ENCODE measurements at places on chromosomes 11 and 22. TPM values are rescaled to one million over a fixed set of nuclear protein-coding genes. Genes with fewer than 3 reads are reported as not detected.
A peak's percentile ranks its signal among the peaks of the same experiment; 100 is the strongest.

Gene TPBGL
- 0.05 TPM for total RNA-seq

GRCh38 chr22:26429458-26430286, 612 bp downstream of the ASPHD2 start:
- peaks cover 7% of the 10 kb centered on the region for H3K27me3 ChIP-seq
- peak; percentile 9 for DNase-seq
- H3K36me3 ChIP-seq, result no peaks in the 10 kb centered on the region

GRCh38 chr11:93603225-93604007, 58.1 kb upstream of the CEP295 start:
- no peak overlapping the region for H3K4me3 ChIP-seq
- no peak for DNase-seq
- H3K27ac ChIP-seq, result no peak overlapping the region

DNA sequence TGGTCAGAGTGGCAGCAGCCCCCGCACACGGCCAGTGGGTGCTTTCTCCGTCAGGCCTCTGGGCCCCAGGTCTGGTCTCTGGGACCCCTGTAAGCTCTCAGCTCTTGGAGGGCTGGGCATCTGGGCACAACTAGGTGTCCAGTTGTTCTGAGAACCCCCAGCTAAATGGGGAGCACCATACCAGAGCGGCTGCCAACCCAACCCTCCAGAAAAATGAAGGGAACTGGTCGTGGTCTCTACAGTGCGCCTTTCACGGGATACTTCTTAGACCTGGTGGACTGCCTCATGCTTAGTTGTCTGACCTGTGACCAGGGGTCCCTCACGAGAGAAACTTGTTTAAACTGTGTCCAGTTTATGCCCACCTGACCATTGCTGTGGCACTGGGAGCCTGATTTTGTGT, 104.9 kb downstream of the BCR start:
- H3K27me3 ChIP-seq, result no peaks in the 10 kb centered on the region
- H3K36me3 ChIP-seq, result peaks cover 75% of the 10 kb centered on the region
- no peak for DNase-seq
- no peak overlapping the region for H3K4me3 ChIP-seq
- no peak overlapping the region for H3K27ac ChIP-seq
- H3K4me1 ChIP-seq, result no peaks in the 10 kb centered on the region

DNA sequence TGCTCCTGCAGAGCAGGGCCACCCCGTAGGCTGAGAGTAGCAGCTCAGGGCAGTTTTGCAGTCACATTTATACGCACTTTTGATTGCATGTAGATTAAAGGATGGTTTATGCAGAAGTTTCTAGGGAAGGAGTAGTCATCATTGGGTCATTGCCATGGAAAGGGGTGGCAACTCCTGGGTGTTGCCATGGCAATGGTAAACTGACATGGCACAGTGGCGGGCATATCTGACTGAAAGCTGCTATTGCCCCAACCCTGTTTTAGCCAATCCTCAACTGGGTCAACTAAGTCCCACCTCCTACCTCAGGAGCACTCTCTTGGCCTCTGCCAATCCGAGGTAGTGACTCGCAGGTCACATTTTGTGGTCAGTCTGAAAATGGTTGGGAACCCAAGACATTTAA, 2.4 kb upstream of the ARSA start:
- H3K4me3 ChIP-seq, result no peak overlapping the region
- no peak for DNase-seq
- no peaks in the 10 kb centered on the region for H3K27me3 ChIP-seq
- no peak overlapping the region for H3K27ac ChIP-seq

- DNase-seq, result no peak
- H3K36me3 ChIP-seq, result no peaks in the 10 kb centered on the region
- peaks cover 12% of the 10 kb centered on the region for H3K4me1 ChIP-seq
- H3K27me3 ChIP-seq, result peaks cover 32% of the 10 kb centered on the region
- H3K27ac ChIP-seq, result no peak overlapping the region
- no peak overlapping the region for H3K4me3 ChIP-seq
Observed at GRCh38 chr11:117809236-117810055, 12.4 kb upstream of the DSCAML1 start.

- H3K36me3 ChIP-seq, result peaks cover 54% of the 10 kb centered on the region
- no peak overlapping the region for H3K4me3 ChIP-seq
- H3K27me3 ChIP-seq, result no peaks in the 10 kb centered on the region
Observed at GRCh38 chr11:34149274-34149673, 43.8 kb downstream of the NAT10 start.

GRCh38 chr22:35537232-35537631, 3.4 kb upstream of the RASD2 start:
- no peak overlapping the region for H3K27ac ChIP-seq
- H3K36me3 ChIP-seq, result no peaks in the 10 kb centered on the region
- H3K27me3 ChIP-seq, result peaks cover 20% of the 10 kb centered on the region
- H3K4me1 ChIP-seq, result peaks cover 11% of the 10 kb centered on the region
- H3K4me3 ChIP-seq, result no peak overlapping the region

Gene PANX2
- total RNA-seq, result 0.09 TPM

Gene CEND1
- 0.19 TPM for total RNA-seq

- H3K27ac ChIP-seq, result no peak overlapping the region
- no peaks in the 10 kb centered on the region for H3K4me1 ChIP-seq
- H3K4me3 ChIP-seq, result no peak overlapping the region
- no peaks in the 10 kb centered on the region for H3K36me3 ChIP-seq
- DNase-seq, result no peak
Observed at GRCh38 chr11:19664886-19665548, 47.6 kb upstream of the NAV2 start.

GRCh38 chr11:15905366-15906104, 450.8 kb downstream of the SOX6 start:
- DNase-seq, result no peak
- no peaks in the 10 kb centered on the region for H3K36me3 ChIP-seq
- no peak overlapping the region for H3K27ac ChIP-seq
- no peak overlapping the region for H3K4me3 ChIP-seq
- no peaks in the 10 kb centered on the region for H3K27me3 ChIP-seq

- DNase-seq, result no peak
- H3K27ac ChIP-seq, result no peak overlapping the region
- no peak overlapping the region for H3K4me3 ChIP-seq
- no peaks in the 10 kb centered on the region for H3K36me3 ChIP-seq
- no peaks in the 10 kb centered on the region for H3K27me3 ChIP-seq
Observed at GRCh38 chr11:108561535-108561991, 32.0 kb downstream of the EXPH5 start.

Gene VPREB1
- 2.5 TPM for total RNA-seq

Gene WNT11
- total RNA-seq, result 1.5 TPM

Gene KCNJ11
- total RNA-seq, result 0.42 TPM

Gene SCN4B
- 2.1 TPM for total RNA-seq

Gene CCDC82
- 15.8 TPM for total RNA-seq

DNA sequence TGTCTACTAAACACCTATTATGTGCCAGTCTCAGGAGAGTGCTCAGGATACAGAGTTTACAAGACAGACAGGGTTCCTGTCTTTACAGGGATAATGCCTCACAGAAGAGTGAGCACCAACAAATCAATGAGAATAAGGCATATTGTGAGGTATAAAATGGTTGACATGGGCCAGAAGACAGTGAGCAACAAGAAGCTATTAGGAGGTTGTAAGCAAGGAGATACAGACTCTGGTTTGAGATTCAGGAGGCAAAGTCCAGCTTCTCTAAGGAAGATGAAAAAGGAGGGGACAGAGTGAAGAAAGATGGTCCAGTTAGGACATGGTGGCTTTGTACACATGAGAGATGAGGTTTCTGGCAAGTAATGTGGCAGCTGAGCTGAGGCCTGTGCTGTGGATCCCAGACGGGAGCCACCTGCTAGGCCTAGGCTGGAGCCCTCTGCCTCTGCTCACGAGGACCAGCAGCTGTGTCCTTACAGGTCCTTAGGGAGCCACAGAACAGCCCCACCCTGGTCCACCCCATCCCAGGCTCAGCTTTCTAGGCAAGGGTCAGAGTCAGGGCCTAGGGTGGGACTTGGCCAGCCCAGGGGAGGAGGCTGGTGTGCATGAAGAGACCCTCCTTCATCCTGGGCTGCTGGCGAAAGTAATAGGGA, 110.5 kb downstream of the ZNF280B start:
- H3K36me3 ChIP-seq, result no peaks in the 10 kb centered on the region
- DNase-seq, result no peak
- H3K27me3 ChIP-seq, result no peaks in the 10 kb centered on the region
- H3K4me1 ChIP-seq, result peaks cover 6% of the 10 kb centered on the region
- no peak overlapping the region for H3K27ac ChIP-seq

DNA sequence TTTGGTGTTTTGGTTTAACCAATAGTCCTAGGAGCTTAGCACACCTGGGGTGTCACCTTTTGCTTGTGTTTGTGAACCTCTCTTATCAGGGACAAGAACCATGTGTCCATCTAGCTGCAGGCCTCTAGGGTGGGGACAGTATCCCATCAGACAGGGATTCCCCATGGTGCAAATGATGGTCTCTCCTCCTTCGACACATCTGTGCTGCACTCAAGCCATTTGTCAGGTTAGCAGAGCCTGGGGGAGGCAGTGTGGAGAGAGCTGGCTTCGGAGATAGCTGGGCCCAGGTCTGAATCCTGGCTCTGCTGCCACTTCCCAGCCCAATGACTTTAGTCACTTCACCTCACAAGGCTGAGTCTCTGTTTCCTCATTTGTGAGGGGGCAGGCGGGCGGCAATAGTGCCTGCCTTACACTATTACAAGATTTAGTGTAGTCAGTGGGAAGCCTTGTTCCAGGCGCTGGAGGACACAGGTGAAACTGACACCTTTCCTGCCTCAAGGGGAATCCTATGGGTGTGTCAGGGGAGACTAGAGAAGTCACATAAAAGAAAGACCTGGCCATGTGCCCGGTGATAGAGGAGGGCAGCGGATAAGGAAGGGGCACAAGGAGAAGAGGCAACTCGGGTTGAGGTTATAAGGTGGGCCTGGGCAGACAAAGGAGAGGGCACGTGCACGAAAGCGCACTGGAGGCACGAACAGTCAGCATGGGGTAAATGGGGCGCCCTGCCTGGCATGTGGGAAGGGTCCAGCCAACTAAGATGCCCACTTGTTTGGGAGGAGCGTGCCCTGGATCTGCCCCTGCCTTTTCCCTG, 12.6 kb downstream of the KLHL35 start:
- H3K27ac ChIP-seq, result no peak overlapping the region
- H3K4me3 ChIP-seq, result no peak overlapping the region
- no peak for DNase-seq
- no peaks in the 10 kb centered on the region for H3K27me3 ChIP-seq
- no peaks in the 10 kb centered on the region for H3K4me1 ChIP-seq

Gene MRPL23
- 62.8 TPM for total RNA-seq
